NCI-H510A (cell line): ENCODE measurements at places on chromosomes 1 and 21.
A peak's percentile ranks its signal among the peaks of the same experiment; 100 is the strongest.

GRCh38 chr1:64563958-64564565 lies 94.1 kb downstream of the CACHD1 start:
- DNase-seq, result no peak

DNA sequence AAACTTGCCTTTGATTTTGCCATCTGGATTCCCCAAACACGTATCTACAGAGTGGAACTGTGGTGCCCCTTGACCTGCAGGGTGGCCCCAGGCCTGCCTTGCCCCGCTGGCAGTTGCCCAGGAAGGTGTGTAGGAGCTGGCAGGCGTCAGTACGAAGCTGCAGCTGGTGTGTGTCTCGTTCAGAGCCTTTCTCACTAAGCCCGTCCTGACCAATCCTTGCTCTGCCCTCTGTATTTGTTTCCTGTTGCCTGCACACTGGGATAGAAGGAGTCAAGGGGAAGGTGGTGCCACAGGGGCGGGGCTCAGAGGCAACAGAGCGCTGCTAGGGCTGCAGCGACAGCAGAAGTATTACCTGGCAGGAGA lies 5.2 kb upstream of the VSIG8 start:
- peak; percentile 92 for DNase-seq

DNA sequence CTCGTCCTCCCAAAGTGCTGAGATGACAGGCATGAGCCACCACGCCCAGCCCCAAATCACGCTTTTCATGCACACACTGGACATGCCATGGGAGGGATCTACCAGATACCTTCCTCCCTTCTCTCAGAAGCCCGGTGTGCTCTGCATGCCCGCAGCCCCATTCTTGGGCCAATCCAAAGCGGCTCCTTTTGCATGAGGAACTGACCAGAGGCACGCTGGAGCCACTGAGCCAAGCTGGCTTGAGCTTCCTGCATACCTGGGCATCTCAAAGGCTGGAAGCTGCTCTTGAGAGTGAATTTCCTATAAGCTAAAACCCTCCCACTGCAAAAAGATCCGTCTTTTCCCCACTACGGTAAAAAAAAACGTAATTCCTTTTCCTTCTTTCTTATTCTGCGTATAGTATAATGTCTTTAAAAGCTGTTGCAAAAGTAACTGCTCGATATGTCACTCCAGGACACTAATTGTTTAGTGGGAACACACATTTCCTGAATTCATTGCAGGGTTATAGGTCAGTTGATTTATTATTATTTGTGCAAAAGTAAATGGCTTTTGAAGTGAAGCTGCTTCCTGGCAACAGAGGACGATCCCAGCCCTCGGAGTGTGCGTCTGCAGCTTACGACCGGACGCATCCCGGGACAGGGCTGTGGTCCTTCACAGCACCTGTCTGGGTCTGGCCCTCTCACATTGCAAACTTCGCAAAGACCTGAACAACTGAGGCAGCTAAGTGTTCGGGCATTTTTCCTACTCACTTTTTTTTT lies 61.8 kb upstream of the ETS2 start:
- no peak for DNase-seq

DNA sequence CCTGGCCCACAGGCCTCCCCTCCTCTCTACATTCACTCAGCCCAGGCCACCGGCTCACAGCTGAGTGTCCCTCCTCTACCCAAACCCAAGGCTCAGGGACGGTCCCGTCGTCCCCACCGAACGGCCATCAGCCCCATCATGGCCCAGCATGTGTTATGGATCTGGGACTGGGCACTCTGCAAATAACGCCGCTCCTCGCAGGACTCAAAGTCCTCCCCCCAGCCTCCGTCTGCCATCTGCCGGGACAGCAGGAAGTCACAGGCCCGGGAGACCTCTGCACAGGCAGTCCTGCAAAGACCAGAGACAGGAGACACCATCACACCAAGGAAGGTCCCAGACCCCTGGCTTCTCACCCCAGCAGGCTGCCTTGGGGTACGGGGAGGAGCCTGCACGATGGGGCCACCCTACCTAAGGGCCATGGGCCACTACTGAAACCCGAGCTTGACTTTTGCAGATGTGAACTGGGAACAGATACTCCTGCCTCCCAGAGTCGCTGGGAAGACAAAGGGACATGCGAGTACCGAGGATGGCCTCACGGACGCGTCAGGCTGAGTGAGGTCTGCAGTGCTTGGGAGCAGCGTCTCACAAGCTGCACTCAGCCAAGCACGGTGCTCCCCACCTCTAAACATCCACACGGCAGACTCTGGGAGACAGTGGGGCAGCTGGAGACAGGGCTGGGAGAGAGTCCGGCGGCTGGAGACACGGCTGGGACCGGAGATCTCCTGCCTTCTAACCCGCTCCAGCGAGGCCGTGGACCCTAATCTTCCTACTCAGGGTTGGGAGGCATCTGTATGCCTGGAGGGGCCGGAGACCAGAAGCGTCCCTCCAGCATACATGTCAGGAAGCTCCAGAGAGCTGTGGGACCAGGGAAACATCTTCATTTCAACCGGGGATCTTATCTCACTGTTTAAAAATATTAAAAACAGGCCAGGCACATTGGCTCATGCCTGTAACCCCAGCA lies 10.4 kb upstream of the SPATC1L start:
- DNase-seq, result no peak

- DNase-seq, result no peak
These were observed 52.9 kb downstream of the MATN1 start for GRCh38 chr1:30670240-30671060.

GRCh38 chr1:208763971-208764370 lies 519.8 kb upstream of the PLXNA2 start:
- no peak for DNase-seq

DNA sequence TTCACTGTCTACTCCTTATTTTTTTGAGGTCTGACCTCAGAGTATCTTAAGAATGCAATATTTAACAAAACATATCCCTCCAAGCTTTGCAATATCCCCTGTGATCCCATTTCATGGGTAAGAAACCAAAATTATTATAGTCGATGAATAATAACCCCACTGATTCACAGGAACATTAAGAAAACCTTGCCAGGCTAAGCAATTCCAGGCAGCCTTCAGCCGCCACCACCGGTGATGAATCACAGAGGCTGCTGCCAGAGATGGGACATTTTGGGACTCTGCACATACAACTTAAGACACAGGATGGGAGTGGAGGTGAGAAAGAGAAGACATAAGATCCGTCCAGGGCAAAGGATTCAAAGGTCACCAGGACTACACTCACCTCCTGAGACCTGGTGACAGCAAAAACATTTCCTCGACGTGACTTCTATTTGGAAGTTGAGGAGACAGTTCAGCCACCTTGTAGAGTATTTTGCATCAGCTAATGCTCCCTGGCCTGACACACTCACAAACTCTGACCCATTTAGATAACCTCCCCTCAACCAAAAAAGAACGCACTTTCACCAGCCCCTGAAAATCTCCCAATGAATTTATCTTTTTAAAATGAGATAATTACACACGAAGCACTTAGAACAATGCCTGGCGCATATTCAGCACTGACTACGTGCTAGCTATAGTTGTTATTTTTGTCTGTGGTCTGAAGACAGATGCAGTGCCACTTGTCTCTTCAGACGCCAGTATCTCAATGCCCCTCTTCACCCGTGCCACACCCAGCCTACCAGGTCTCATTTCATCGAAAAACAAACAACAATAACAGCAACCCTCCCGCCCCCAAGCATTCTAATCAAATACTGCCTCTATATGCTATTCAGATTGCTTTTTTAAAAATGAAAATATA lies 17.8 kb upstream of the OVAAL start:
- no peak for DNase-seq

GRCh38 chr1:8378981-8379470 lies 61.1 kb downstream of the SLC45A1 start:
- no peak for DNase-seq

DNA sequence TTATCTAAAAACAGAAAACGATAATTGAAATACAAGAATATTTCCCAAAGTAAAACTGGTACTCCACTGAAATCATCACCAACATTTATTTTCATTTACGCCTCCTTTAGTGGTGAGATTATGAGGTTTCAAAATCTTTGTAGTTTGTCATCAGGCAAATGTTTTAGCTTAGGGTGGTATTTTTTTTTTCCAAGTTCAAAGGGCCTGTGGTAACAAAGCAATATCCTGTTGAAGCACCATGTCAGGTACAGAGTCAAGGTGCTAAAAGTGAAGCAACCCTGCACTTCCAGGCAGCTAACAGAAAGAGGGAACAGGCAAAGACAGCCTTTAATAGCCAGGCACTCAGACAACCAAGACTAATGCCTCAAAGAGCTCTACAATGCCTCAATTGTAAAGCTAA lies 89.2 kb downstream of the JAK1 start:
- DNase-seq, result no peak

DNA sequence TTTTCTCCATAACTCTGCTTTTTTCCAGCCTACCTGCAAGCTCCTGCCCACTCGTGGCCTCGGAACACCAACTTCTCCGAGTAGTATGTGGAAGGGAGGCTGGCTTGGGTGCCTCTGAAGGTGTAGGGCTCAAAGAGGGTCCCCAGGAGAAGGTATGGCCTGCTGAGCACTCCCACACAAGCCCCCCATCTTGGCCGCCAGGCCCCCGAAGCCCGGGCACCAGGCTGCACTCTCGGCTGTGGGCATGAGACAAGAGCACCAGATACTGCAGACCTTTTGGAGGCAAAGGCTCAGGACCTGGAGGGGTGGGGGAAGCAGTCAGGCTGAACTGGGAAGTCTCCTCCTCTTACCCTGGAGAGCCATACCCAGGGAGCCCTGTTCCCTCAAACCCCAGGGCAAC lies 1.7 kb downstream of the ZNF692 start:
- no peak for DNase-seq

DNA sequence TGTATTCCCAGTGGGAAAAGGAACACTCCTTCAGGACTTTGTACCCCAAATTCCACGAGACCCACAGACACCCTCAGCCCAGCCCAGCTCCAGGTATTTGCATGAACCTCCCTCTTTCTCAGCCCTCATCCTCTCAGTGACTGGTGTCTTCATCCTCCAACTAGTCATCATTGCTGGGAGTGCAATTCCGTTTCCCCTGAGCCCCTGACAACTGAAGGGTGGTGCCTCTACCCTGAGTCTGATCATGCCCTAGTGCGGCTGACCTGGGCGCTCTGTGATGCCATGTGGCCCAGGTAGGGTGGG lies 3.8 kb upstream of the ZNF692 start:
- no peak for DNase-seq

- no peak for DNase-seq
These were observed 46.1 kb downstream of the APP start for GRCh38 chr21:26124421-26124833.

DNA sequence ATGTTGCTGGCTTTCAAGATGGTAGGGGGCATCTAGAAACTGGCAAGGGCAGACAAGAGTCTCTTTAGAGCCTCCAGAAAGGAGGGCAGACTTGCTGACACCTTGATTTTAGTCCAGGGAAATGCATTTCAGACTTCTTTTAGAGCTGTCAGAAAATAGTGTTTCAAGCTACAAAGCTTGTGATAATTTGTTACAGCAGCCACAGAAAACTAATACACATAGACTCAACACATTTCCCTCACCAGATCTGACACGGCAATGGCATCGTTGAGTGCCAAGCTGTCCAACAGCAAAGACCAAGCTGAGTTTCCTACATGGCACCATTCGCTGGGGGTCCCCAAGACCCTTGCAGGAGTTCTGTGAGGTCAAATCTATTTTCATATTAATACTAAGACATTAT lies 62.0 kb downstream of the SLC9A1 start:
- no peak for DNase-seq

DNA sequence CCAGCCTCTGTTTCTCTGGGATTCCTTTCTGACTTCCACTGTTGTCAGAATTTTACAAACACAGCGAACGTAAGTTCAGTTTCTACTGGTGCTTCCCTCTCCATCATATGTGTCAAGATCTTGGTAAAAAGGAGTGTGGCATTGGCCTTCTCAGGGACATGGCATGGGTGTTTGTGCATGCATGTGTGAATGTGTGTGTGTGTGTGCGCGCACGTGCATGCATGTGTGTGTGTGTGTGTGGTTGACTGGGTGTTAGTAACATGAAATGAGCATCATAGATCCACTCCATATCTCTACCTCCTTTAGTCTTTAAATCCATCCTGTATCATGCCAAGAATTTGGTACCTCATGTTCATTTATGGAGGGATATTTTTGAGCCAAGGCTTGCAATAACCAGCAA lies 411.3 kb downstream of the NPHP4 start:
- DNase-seq, result no peak

DNA sequence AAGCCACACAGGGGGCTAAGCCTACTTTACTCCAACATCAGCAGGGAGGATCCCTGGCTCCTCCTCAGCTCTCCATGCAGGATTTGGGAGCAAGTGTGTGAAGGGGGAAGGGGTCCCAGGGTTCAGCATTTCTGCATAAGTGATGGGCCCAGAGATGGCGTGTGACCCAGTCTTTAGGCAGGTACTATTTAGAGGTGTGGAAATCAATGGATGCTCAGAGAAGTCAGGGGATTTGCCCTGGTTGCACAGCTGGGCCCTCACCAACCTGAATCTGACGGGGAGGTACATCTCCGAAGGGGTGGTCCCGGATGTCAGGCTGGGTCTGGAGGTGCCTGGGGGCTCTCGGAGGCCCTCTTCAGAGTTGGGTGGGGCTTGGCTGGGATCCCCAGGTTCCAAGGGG lies 6.9 kb upstream of the TCEA3 start:
- no peak for DNase-seq

GRCh38 chr1:63004868-63005267 lies 220.9 kb downstream of the ATG4C start:
- DNase-seq, result no peak

- DNase-seq, result no peak
These were observed 109.2 kb downstream of the TOMM20 start for GRCh38 chr1:235019471-235019870.

DNA sequence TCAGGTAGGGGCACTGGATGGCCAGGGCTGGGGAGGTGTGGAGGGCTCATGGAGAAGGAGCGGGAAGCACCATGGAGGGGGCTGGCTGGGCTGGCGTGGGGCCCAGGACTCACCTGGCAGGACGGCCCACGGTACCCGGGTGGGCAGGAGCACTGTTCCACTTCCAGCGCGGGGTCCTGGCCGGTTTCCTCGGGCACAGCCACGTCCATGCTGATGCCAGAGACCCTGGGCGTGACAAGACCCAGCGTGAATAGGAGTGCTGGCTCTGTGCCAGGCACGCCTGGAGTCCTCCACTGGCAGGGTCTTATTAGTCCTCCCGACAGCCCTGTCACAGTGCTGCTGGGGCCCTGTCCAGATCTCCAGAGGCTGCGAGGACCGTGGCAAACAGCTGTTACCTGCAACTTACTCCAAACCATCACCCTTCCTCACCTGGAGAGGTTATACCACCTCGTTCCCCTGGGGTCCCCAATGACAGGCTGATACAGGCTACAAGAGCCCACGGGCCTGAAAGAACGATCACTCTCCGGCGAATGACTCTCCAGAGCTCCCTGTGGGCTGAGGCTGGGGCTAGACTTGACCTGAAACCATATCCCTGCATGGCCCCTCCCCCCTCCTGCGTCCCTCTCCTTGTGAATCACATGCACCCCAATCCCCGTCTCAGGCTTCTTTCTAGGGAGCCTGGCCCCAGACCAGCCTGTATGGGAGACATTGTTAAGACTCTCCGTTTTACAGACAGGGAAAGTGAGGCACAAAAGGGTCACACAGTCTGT lies 62.1 kb downstream of the HSPG2 start:
- DNase-seq, result no peak

GRCh38 chr21:43193651-43194302 lies 25.0 kb downstream of the CRYAA start:
- no peak for DNase-seq
